ENCODE measurements at places on chromosomes 12 and 14.

DNA sequence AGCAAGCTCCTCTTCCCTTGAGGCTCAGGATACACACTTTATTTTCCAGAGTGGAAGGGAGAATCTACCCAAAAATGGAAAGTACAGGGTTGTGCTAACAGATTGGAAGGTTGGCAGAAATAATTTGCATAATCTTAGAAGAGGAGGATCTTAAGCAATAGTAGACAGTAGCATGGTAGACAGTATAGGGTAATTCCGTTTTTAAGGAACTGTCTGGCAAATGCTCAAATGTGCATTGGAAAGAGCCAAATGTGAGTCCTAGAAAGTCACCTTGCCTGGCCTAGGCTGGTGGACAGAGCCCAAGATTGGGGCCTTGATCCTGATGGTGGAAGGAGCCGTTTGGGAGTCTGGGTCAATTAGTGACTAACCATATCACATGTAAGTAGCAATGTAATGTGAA lies 13.1 kb upstream of the CARMIL3 start:
- DNase-seq = no peak

- DNase-seq = no peak
Measured at GRCh38 chr14:58341152-58341748, 42.9 kb downstream of the ARID4A start.

DNA sequence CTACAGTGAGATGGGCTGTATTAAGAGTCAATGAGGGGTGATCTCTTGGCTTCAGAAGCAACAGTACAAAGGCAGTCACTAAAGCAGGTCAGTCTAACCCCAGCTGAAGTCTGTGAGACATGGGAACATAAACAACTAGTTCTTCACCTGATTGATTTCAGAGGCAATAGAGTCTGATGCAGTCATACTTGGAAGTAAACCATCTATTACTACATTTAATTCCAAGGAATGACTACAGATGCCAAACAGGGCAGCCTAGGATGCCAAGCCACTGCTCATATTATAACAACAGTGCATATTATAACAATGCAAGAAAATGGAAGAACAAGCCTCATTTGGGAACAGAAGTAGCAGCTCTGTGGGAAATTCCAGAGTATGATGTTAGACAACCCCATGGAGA lies 35.8 kb downstream of the GRIN2B start:
- no peak for DNase-seq

- peak; percentile 24 for DNase-seq
Measured at GRCh38 chr12:106282457-106283097, 20.0 kb upstream of the TCP11L2 start.

DNA sequence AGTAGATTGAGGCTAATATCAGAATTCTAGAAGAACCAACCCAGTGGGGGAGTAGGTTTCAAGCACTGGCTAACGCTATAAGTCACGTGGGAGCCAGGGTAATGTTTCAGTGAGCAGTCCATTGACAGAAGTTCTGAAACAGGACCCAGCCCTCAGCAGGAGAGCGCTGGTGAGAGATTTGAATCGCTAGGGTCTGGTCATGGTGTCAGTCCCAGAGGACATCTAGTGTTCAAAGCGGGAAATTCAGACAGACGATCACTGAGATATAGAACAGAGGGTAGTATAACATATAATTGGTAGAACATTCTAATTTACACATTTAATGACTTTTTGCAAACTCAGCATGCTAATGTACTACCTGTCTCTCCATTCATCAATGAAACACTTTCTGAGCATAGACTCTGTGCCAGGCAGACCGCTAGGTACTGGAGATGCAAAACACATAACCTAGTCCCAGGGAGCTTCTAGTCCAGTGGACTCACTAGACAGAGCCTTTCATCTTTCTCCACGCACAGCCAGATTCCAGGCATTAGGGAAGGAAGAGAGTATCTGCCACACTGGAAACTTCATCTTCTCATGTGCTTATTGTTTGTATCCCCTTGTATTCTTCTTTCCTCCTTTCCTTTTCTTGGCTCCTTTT lies 35.4 kb upstream of the RNASE3 start:
- no peak for DNase-seq

GRCh38 chr12:119594772-119595445 lies 1.3 kb downstream of the TMEM233 start:
- no peak for DNase-seq

- no peak for DNase-seq
Measured at GRCh38 chr14:72745991-72746980, 147.6 kb downstream of the DPF3 start.

- DNase-seq = no peak
Measured at GRCh38 chr12:45611061-45611460, 118.4 kb upstream of the ARID2 start.

DNA sequence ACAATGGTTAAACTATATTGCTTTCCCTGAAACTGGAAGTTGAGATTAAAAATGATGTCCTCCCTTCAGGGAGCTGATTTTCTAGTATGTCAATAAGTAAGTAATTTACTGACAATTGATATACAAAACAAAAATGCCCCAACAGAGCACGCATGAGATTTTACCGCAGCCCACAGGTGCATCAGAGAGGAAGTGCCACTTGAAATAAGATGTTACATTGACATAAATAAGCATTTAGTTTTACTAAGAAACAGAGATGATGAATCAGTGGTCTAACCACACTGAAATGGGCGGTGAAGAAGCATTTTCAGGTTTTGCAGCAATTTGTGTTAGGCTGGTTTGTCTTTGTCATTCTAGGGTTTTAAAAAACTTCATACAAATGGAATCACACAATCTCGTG lies 8.8 kb upstream of the CLECL1 start:
- no peak for DNase-seq

DNA sequence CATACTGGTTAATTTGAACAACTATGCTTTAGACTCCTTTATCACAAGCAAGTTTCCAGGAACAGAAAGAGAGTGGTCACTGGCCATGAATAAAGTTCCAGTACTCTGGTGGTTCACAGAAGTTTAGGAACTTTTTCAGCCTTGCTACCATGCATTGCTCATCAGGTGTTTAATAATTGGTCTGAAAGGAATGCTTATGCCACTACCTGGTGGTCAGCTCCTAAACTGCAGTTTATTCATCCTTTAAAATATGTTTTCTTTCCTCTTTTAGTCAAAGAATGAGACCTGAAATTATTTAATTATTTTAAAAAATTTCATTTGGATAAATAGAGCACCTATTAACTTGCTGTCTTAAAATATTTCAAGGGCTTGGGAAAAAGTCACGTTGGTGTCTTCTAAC lies 260.1 kb upstream of the OR4E1 start:
- DNase-seq = no peak

DNA sequence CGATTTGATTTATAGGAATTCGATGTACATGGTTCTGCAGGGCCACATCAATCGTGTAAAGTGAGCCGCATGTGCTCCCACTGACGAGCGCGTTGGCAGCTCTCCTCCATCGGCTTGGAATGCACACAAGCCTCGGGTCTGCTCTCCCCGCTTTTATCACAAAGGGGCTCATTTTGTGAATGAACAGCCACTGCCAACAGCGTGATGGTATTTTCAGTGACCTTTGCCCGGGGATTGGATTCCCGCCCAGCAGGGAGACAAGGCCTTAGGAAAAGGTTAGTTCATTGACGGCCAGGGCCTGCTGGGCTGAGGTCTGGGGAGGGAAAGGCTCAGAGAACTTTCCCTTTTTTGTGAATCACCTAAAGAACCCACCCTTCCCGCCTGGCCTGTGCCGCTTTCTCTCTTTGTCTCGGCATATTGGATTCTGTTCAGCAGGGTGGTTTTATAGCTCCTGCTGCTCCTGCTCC lies 232.1 kb downstream of the MSRB3 start:
- no peak for DNase-seq
